ENCODE measurements at places on chromosomes 7 and 10. TPM values are rescaled to one million over a fixed set of nuclear protein-coding genes. Genes with fewer than 3 reads are reported as not detected.

The TAS2R3 gene
- 0.42 TPM for polyA plus RNA-seq

The SEPHS1 gene
- 14.3 TPM for polyA plus RNA-seq

The NCAPG2 gene
- polyA plus RNA-seq = 1.4 TPM

The GIMAP7 gene
- polyA plus RNA-seq = 8.4 TPM

The LRIT1 gene
- polyA plus RNA-seq = not detected

The DPP6 gene
- 11.2 TPM for polyA plus RNA-seq

The ZNF488 gene
- not detected for polyA plus RNA-seq

The HKDC1 gene
- 9.8 TPM for polyA plus RNA-seq

The DNAJB9 gene
- 10.8 TPM for polyA plus RNA-seq

The ADCK2 gene
- polyA plus RNA-seq = 7.0 TPM

The HMX3 gene
- polyA plus RNA-seq = 0.07 TPM

The ADAMTS14 gene
- 0.12 TPM for polyA plus RNA-seq

The RHEB gene
- 65.9 TPM for polyA plus RNA-seq

The SGPL1 gene
- 12.0 TPM for polyA plus RNA-seq

The ASB10 gene
- not detected for polyA plus RNA-seq

The PPP1R3C gene
- polyA plus RNA-seq = 5.8 TPM
